Glomerular endothelial cell (primary cell): ENCODE measurements at places on chromosomes 11 and 22.

DNA sequence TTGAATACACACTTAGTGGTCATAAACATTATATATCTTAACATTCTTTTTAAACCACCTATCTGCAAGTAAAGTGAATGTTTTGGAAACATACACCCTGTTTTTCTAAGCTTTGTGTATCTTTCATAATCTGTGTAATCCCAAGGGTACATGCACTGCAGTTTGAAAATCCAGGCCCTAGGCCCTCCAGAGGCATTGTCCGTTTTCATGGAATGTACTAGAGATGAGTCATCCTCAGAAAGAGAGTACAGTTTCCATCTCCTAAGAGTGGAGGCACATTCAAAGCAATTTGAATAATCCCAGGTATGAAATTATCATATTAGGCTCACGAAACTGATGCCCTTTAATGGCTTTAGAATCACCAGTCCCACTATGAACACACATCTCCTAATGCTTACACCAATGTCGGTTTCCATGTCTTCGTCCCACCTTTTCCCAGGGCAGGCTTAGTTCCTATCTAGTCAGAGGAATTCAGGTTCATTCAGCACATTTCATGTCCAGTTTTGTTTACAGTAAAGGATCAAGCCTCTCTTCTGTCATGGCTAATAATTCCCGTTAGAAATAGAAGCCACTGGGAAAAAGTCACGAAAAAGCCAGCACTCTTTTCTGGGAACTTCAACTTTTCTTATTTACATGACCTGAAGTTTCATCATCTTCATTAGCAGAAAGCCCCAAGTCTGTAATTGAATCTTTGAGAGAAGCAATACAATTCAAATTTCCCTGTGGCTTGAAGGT, 39.5 kb upstream of the CD44 start:
- no peak for DNase-seq

GRCh38 chr11:118531597-118532084, 649 bp downstream of the TMEM25 start:
- DNase-seq, result no peak

- DNase-seq, result no peak
These were observed 17.7 kb downstream of the CD6 start for GRCh38 chr11:60989093-60989650.

GRCh38 chr11:128052912-128053641, 534.3 kb downstream of the ETS1 start:
- no peak for DNase-seq

- DNase-seq, result no peak
These were observed 2.2 kb downstream of the MLC1 start for GRCh38 chr22:50082961-50083461.

DNA sequence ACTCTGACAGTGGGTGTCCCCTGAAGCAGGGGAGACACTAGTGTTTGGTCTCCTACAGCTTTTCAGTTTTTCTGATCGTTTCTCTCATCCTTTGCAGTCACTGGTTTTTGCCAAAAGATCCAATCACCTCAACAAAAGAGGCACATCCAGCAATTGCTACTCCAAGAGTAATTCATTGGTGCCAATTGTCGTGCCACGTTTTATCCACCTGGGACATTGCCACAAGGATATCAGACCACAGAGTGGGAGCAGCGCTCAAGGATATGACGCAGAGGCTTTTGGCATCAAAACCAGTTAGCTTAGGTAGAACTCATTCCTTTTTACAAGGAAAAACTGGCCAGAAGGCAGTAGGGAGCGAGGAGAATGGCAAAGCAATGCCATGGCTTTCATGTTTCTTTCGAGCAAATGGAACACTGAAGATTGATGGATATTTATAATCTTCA, 40.9 kb upstream of the BLID start:
- DNase-seq, result no peak

- DNase-seq, result no peak
These were observed 6.0 kb upstream of the MALAT1 start for GRCh38 chr11:65492637-65493366.
